Mesangial cell (primary cell): ENCODE measurements at places on chromosomes 13 and 19. TPM values are rescaled to one million over a fixed set of nuclear protein-coding genes. Genes with fewer than 3 reads are reported as not detected.

ATXN8OS gene
- total RNA-seq, result not detected in 2 replicates

GTF2F1 gene
- total RNA-seq, result 39.4 and 44.6 TPM in 2 replicates

PEAK3 gene
- total RNA-seq, result not detected in 2 replicates

ZNF616 gene
- 3.3 and 4.4 TPM in 2 replicates for total RNA-seq

FPR3 gene
- total RNA-seq, result not detected in 2 replicates

FXYD7 gene
- total RNA-seq, result 0.25 TPM in 1 of 2 replicates, not detected in the other

COX7A1 gene
- total RNA-seq, result 0.76 and 1.6 TPM in 2 replicates

TOMM40 gene
- total RNA-seq, result 52.9 and 155 TPM in 2 replicates

ZNF534 gene
- not detected in 2 replicates for total RNA-seq

JAK3 gene
- 2.0 and 9.1 TPM in 2 replicates for total RNA-seq

SCN1B gene
- total RNA-seq, result 3.7 and 15.8 TPM in 2 replicates

OPA3 gene
- 8.5 and 11.9 TPM in 2 replicates for total RNA-seq

PGLYRP2 gene
- not detected in 2 replicates for total RNA-seq

GPR18 gene
- total RNA-seq, result not detected in 2 replicates

HSPB6 gene
- 2.3 and 6.8 TPM in 2 replicates for total RNA-seq

TMEM38A gene
- total RNA-seq, result 0.65 and 3.3 TPM in 2 replicates
